Right ventricle myocardium superior (tissue), 1 donor: ENCODE measurements at places on chromosomes 12 and 14.

- no peak for DNase-seq
Measured at GRCh38 chr12:27577688-27578087, 53.7 kb downstream of the PPFIBP1 start.

- no peak for DNase-seq
Measured at GRCh38 chr12:13440844-13441243, 244.3 kb downstream of the EMP1 start.

DNA sequence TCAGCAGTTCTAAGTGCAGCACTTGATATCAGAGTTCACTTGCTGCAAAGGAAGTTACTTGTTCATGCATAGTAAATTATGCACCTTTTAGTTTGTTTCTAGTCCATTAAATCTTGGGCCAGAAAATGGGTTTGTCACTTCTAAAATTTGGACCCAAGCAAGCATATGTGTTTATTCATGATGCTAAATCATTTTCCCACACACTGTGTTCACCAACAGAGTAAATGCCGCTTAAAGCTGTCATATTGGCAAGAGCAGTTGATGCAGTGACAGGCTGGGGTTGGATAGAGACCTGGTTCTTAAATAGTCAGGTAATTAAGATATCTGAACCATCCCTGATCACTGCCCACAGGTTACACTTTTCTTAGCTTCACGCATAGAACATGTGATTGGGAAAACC is 409.7 kb downstream of the EGLN3 start:
- DNase-seq, result no peak

- no peak for DNase-seq
Measured at GRCh38 chr14:80313806-80314205, 102.5 kb upstream of the DIO2 start.

DNA sequence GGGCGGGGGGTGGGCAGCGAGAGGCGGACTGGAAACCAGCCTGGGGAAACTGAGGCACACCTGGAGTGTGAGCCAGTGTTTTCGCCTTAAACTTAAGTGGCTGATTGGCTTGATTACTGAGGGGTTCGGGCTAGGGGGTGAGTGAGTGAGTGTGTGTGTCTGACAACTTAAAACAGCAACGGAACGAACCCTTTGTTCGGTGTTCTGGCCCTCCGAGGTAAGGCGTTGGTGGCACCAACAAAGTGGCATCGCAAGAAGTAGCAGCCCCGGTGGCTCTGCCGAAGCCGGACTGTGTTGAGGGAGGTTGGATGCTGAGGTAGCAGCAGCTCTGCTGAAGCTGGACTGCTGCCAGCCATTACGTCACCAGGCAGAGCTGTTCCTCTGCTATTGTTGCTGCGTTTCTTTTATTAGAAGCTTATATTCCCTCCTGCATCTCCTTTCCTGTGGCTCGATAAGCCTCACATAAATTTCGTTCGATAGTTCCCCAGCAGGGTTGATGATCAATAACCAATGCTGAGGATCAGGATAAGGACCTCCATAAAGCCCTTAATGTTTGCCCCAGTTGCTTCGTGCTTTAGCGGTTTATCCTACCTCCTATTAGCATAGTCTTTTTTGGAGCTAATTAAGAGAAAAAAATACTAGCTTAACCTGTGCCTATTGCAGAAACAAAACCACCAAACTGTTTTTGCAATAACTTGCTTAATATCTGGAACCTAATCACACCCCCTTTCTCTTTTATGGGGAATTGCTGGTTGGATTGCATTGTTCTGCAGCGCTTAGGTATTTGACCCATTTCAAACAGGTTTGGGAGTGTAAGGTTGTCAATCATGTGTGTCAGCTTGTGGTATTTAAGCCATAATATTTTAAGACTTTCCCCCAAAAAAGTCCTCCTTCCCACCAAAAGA is 1.3 kb downstream of the GPR137C start:
- peak; percentile 93 for DNase-seq

- no peak for DNase-seq
Measured at GRCh38 chr12:50013361-50014147, 11.7 kb downstream of the RACGAP1 start.

DNA sequence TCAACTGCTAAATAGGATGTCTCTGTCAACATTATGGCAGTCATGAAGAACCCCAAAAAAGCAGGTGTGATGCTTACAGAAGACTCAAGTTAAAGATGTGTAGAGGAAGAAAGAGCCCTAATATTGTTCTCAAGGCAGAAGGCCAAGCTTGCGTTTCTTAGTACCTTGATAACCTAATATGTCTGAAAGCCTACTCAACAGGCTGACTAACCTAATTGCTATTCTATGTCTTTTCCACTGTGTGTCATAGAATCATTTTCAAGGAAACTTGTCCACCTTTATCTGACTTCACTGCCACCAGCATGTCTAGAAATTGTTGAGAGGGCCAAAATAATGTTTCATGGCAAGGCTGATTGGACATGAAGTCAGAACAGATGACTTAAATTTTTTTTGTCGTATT is 373.2 kb downstream of the BTG1 start:
- DNase-seq, result no peak

DNA sequence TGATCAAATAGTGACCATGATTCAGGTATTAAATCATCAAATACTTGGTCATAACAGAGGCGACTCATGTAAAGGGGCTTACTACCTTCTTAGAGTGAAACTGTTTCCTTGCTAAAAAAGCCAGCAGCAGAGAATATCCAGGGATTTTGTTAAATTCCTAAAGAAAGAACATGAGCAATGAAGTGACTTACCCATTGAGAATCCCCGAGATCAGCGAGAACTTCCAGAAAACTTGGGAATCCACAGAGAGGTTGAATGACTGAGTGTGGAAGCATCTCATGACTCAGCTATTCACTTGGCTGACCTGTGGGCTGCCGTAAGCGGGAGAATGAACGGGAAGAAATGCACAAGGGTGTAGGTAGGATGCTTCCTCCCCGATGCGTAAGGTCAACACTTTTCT is 85.3 kb upstream of the KCNA1 start:
- no peak for DNase-seq

DNA sequence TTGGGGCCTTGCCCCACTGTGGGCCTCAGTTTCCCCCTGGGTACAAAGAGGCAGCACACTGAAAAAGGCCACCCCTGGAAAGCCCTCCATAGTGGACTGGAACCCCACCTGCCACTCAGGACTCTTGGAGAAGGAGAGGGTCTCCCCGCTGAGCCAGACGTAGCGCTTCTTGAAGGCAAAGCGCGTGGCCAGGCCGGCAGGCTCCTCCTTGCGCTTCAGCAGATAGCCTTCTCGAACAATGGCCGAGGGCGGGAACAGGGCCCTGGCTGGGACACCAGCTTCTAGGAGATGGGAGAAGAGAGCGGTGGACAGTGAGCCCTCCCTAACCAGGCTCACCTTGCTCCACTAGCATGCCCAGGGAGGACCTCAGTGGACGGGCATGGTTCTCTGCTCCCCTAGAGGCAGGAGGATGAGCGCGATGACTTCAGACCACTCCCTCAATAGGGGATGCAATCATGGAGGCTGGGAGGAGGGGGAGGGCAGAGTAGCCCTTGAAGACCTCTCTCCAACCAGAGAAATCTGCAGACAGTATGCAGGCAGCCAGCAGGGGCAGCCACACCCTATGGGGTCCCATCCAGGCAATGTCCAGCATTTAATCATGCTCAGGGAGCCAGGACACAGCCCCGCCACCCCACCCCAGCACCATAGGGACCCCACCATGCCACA is 29.8 kb downstream of the RASAL1 start:
- no peak for DNase-seq

- DNase-seq, result peak; percentile 62
Measured at GRCh38 chr12:109716512-109717389, 3.1 kb downstream of the FAM222A start.
